Activated naive CD4-positive, alpha-beta T cell treated with anti-CD3 and anti-CD28 coated beads, Interleukin-2, amount 10 ng/mL, durations not matched to agents 7 days and 5 days (primary cell): ENCODE measurements at places on chromosomes 7 and 10.

DNA sequence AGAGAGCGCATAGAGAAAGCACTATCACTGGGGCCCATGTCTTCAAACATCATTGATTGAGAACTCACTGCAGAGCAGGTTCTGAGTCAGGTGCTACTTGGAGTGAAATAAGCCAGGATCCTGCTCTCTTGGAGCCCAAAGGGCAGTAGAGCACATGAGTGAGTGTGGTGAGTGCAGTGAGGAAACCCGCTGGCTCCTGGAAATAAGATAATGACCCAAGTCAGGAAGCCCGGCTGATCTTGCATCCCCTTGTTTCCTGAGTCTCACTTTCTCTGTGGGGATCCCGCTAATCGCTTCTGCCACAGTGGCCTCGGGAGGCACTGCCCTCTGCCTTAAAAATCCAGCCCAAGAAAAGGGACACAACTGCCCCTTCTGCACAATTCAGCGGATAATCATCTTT lies 7.1 kb upstream of the FAM107B start:
- no peak for DNase-seq

GRCh38 chr10:12252882-12253546 lies 57.0 kb downstream of the CDC123 start:
- peak; percentile 38 for DNase-seq

DNA sequence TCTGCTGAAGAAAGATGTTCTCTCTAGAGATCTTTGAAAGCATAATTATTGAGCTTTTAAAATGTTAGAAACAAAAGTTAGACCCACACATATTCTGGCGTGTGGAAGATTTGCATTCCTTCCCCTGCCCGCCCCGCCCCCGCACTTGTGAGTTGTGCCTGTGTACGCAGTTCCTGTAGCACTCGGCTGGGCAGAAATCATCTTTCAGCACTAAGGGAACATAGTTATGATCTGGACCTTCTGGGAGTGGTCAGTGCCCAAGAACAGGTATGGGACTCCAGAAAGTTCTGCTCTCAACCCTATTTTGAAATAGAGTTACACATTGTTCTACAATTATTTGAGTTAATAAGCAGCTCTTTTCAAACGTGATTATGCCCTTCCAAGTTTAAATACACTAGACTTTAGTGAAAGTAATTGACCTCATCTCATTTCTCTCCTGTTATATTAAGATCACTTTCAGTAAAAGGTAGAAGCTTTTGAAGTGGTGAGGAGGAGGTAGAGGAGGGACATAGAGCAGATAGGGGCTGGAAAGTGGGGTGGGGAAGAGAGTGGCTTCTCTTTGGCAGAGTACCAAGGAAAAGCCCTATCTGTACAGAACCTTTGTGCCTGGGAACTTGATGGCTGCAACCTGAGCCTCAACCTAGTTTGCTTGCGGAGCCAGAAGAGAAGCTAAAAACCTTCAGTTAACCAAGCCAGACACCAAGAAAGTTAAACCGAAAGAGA lies 5.7 kb downstream of the BLVRA start:
- DNase-seq: peak; percentile 39

- DNase-seq: no peak
Observed at GRCh38 chr7:153943457-153943856, 108.7 kb upstream of the DPP6 start.

DNA sequence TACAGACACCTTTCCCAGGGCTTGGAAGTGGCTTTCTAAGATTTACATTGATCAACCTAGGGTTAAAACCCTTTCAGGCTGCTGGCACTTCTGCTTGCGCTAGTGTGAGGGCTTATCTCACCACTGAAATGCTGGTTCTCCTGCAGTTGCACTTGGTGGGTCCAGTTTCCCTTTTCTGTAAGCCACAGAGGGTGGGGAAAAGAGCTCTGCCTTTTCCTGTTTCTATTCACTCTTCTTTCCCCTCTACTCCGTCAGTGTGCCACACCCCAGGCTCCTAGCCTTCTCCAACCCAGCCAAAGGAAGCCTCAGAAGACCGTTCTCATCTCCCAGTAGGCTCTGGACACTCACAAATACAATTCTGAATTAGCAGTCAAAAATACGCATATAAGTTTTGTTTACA lies 19.0 kb upstream of the CAPZA2 start:
- DNase-seq: no peak

GRCh38 chr10:71761105-71761511 lies 12.2 kb downstream of the VSIR start:
- DNase-seq: no peak

DNA sequence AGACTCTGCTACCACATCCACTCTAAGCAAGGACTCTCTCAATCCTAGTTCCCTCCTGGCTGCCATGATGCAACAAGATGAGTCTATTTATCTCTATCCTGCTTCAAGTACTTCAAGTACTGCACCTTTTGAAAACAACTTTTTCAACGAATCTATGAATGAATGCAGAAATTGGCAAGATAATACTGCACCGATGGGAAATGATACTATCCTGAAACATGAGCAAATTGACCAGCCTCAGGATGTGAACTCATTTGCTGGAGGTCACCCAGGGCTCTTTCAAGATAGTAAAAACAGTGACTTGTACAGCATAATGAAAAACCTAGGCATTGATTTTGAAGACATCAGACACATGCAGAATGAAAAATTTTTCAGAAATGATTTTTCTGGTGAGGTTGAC lies 40.7 kb downstream of the AHR start:
- DNase-seq: no peak
